Islet precursor cell (in vitro differentiated cells): ENCODE measurements at places on chromosomes 6 and 20.
A peak's percentile ranks its signal among the peaks of the same experiment; 100 is the strongest.

DNA sequence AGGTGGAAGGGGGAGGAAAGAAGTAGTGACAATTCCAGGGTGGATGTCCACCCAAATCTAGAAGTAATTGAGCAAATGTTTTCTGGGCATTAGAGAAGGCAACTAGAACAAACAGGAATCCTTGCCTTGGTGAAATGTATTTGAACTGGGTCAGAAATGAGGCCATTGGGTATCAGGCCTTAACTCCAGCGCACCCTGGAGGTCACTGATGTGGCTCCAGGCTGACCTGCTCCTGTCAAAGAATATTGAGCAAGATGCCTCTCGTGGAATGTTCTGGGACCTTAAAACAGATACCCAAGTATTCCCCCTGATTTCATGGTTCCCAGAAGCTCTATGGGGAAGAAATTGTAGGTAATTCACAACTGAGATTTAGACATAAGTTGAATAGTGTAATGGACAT lies 6.9 kb downstream of the HLA-DPB1 start:
- DNase-seq: peak; percentile 80

DNA sequence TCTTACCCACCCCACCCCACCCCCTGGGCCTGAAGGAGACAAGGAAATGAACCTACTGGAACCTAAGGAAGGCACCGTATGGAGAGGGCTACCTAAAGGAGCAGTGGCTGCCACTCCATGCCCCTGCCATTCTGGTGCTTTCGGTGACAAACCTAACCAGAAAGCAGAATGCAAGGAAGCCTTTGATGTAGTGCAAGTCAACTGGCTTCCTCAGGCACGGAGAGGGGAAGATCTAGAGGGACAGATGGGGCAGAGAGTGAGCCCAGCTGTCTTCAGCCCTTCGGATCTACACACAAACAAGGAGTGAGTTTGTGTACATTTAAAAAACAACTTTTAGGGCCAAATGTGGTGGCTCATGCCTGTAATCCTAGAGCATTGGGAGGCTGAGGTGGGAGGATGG lies 39.5 kb downstream of the PPP1R16B start:
- DNase-seq: no peak

- DNase-seq: no peak
These were observed 76.7 kb downstream of the CEP162 start for GRCh38 chr6:84150705-84151104.

- peak; percentile 66 for DNase-seq
These were observed 80.5 kb downstream of the SMPDL3A start for GRCh38 chr6:122869437-122870024.

GRCh38 chr6:138032571-138032970 lies 74.6 kb downstream of the PERP start:
- DNase-seq: no peak

DNA sequence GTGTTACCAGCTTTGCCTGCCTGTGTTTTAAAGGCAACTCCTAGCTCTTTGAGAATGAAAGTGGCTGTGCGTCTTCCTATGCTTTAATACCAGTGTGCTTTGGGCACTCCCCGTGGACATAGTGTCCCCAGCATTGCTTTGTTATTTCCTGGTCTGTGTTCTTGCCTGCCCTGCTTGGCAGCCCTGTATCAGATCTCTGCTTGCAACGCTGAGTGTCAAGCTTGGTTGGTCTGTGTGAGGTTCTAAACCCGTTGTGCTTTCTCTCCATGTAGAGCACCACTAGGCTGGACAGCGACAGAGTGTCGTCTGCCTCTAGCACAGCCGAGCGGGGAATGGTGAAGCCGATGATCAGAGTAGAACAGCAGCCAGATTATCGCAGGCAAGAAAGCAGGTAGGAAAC lies 80.2 kb downstream of the AFDN start:
- DNase-seq: peak; percentile 67
